ENCODE measurements at places on chromosomes 7 and 10.
A peak's percentile ranks its signal among the peaks of the same experiment; 100 is the strongest.

DNA sequence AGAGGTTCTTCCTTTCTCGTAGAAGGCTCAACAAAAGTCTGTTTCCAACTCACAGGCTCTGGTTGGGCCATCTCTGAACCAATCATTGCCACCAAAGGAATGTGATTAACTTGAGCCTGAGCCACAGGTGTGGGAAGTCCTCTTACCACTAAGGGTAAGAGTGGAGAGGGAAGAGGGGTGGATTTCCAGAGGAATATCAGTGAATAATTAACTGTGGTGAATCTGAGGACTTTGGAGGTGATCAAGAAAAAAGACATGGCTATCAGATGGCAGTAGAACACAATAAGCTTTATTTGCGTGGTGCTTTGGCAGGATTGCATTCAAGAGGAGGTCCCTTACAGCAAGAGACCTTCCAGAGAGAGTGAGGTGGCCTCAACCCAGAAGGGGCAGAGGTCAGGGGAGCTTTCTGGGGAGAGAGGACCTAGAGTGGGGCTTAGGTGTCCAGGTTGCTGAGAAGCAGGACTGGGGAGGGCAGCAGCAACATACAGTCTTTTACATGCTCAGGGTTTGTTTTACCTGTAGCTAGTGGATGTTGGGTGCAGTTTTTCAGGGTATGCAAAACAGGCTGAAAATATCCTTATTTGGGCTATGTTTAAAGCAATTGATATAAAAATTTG, 61.4 kb downstream of the BBS9 start:
- no peak for DNase-seq

GRCh38 chr10:115278294-115278693, 185.1 kb downstream of the ATRNL1 start:
- no peak for DNase-seq

GRCh38 chr10:92076722-92077121, 153.2 kb downstream of the BTAF1 start:
- DNase-seq, result peak; percentile 45

DNA sequence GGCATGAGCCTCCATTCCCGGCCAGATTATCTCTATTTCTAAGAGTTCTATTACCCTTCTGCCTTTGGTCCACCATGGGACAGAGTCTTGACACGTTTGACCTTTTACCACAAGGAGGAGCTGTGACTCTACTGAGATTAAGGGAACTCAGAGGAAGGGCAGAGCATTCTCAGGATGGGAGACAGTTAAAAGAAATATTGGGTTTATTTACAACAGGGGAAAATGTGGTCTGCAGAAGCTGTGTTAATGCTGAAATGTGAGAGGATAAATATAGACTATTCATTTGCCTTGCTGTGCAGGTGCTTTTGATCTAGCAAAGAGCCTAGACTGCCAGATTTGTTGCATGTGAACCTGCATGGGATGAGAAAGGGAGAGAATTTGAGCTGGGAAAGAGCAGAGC, 45.8 kb upstream of the PRSS58 start:
- peak; percentile 10 for DNase-seq

DNA sequence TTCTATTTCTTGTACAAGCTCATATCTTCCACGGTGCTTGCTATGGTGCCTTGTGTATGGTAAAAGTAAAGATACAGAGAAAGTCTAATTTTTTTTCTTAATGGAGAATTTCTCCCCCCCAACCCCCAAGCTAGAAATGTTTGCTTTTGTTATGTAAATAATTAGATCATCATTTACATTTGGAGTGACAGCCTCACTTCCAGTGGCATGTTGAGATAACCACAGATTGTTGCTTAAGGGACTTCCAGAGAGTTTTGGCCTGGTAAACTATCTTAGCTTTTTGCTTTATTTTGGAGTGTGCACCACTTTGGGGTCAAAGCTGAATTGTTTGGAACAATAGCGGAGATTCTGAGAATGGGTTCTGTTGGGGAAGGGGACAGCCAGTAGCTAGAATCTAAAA, 129.7 kb downstream of the ZNF365 start:
- DNase-seq, result no peak

DNA sequence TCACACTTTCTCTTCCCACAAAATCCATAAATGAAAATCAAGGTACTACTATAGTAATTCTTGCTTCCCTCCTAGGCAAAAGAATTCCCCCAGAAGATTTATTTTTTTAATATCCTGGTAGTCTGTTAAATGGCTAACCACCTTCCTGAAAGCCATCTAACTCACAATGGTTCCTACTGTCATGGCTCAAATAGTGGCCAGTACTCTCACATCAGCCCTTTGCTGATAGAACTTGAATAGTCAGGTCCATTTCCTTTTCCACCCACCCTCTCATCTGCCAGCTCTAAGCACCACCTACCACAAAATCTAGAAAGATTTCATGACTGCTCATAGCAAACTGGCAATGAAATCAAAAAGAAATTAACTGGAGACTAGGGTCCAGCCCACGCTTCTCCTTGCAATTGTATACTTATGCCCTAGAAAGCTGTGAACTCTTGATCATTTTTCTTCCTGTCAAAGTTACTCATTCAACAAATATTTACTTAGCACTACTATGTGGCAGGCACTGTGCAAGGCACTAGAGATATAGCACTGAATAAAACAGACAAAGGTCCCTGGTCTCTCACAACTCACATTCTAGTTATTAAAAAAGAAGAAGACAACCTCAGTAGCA, 60.4 kb downstream of the ARMH3 start:
- DNase-seq, result peak; percentile 33

- DNase-seq, result no peak
Observed at GRCh38 chr10:50885097-50885859, at the start of gene A1CF. Gene A1CF, minus strand, starts transcription at chr10:50885627. Its CDS starts 25,687 bp downstream, at chr10:50859940.

- DNase-seq, result no peak
Observed at GRCh38 chr10:5476918-5477525, 22.3 kb downstream of the CALML5 start.

GRCh38 chr10:96321822-96322221, 17.6 kb downstream of the DNTT start:
- no peak for DNase-seq

DNA sequence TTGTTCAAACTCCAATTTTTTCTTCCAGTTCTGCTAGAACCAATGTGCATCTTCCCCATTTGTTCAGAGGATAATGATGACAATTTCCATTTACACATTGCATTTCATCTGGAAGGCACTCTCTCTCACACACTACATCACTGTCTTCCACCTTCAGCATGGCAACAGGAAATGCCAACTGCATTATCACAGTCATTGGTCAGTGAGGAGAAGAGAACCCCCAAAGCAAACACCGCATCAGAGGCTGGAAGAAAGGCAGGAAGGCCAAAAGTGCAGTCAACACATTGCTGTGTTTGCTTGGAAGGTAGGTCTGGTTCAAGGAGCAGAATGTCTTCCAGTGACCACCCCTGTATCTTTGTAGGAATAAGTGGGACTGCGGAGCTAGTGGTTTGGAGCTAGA, 192.2 kb upstream of the RHOBTB1 start:
- DNase-seq, result peak; percentile 60

- DNase-seq, result no peak
Observed at GRCh38 chr10:28184810-28185209, 118.1 kb downstream of the MPP7 start.

- DNase-seq, result no peak
Observed at GRCh38 chr7:126449611-126450268, 803.0 kb downstream of the GRM8 start.

GRCh38 chr7:158074896-158075632, 512.6 kb downstream of the PTPRN2 start:
- DNase-seq, result no peak

- no peak for DNase-seq
Observed at GRCh38 chr10:33749790-33750189, 415.3 kb upstream of the NRP1 start.

DNA sequence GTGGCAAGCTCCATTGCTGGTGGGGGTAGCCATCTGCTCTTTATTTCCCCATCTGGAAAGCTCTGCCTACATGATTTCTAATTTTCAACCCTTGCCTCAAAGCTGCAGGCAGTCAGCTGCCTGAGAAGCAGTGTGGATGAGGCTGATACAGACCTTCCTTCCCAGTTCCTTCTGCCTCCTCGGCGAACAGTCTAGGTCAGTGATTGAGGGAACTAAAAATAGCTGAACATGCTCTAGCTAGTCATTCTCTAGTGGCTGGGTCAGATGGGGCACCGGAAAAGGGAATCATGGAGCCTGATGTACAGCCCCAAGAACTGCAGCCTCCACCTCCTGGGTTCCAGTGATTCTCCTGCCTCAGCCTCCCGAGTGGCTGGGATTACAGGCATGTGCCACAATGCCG, 48.7 kb downstream of the NAMPT start:
- DNase-seq, result no peak

DNA sequence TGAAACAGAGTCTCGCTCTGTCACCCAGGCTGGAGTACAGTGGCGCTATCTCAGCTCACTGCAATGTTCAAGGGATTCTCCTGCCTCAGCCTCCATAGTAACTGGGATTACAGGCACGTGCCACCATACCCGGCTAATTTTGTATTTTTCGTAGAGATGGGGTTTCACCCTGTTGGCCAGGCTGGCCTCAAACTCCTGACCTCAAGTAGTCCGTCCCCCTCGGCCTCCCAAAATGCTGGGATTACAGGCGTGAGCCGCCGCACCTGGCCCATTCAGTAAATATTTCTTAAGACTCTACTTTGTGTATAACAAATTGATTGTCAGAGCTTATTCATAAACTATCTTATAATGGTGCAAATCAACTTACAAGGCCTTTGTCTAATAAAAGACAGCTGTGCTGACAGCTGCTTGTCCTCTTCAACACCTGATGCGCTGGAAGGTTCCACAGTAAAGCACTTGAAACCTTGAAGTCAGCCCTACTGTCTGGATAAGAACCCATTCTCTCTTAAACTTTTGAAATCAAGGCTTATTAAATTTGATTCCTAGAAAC, 14.7 kb downstream of the ECHDC3 start:
- no peak for DNase-seq

DNA sequence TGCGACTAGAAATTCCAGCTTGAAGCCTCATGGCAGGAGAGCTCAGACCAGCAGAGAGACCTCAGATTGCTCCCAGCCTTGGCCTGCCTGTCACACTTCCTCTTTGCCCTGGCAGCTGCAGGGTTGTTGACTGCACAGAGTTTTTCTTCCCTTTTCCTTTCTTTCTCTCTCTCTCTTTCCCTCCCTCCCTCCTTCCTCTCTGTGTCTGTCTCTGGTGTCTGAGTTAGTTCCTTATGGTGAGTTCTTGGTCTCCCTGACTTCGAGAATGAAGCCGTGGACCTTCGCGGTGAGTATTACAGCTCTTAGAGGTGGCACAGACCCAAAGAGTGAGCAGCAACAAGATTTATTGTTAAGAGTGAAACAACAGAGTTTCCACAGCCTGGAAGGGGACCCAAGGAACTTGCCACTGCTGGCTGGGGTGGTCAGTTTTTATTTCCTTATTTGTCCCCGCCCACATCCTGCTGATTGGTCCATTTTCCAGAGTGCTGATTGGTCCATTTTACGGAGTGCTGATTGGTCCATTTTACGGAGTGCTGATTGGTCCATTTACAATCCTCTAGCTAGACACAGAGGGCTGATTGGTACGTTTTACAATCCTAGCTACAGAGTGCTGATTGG, 266.3 kb downstream of the RPS24 start:
- no peak for DNase-seq

DNA sequence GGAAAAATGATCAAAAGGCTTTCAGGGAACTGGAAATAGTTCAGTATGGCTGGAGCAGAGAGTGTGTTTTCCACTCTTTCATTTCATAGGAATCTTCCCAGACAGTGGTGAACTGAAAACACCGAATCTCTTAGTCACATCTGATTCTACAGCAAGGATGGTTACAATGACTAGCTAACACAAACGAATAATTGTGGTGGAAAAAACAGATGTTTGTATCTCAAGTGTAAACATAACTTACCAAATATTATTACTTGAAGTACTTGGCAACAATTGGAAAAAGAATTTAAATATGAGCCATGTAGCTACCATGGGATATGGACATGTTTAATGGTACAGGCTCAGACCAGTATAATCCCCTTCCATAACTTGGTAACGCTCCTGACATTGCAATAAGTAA, 21.1 kb upstream of the BPGM start:
- no peak for DNase-seq

DNA sequence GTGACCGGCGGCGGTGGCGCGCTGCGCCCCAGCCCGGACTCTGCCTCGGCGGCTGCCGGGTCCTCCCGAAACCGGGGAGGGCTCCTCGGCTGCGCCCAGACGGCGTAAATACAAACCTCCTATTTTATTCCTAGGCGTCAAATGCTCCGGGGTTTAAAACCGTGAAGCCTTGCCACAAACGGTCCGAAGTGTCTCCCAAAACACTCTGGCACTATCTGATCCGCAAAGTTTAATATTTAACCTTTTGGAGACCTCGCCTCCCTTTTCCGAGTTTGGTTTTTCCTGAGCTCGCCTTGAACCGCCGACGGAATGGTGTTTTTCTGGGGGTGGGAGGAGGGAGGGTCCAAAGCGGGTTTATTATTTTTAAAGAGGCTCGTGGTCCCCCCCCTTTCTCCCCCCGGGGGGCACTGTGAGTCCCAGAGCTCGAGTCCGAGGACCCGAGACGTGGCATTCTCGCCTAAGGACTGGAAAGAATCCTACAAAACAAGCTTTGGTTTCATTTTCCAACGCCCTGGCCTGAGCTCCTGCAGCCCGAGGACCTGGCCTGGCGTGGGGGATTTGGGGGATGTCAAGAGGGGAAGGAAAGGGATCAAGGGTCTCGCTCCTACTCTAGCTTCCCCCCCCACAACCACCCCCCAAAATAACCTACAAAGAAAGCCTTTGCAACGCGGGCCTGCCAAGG, 1.8 kb downstream of the TNRC18 start:
- DNase-seq, result peak; percentile 73

DNA sequence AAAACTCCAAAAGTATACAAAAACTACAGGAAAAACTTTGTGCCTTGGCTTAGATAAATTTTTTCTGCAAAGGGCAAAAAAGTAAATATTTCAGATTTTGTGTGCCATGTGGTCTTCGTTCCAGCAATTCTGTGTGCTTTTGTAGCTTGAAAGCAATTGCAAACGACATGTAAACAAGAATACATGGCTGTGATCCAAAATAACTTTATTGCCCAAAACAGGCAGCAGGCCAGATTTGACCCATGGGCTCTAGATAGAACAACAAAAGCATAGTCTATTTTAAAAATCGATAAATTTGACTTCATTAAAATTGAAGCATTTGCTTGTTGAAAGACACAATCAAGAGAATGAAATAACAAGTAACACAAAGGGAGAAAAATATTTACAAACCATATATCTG, 336.6 kb downstream of the HPSE2 start:
- DNase-seq, result no peak

DNA sequence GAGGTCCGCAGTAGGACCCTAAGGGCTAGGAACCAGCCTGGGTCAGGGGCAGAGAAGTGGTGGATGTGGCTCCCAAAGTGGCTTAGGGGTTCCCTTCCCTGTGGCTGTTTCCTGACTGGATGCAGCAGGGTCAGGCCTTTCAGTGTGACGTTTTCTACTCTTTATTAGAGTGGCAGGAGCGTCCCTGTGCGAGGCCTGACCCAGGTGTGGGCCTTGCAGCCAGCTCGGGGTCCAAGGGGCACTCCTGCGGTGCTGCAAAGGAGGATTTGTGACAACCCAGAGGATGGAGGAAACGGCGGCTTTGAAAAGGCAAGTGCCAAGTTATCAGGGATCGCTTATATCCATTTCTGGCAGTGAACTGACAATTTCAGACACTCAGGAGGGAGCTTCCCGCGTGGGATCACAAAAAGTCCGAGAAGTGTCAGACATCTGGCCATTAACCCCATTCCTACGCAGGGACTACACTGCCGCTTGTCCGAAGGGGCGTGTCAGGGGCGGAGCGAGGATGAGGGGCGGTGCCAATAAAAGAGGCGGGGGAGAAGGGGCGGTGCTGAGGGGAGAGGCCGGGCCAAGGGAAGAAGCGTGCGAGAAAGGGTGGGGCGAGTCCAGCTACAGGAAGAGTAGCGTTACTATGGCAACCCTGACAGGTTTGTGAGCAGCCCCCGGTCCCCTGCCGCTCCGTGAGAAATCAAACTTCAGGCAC, 98.8 kb upstream of the ZNF722 start:
- no peak for DNase-seq
